ENCODE measurements at places on chromosomes 12 and 14.

GRCh38 chr14:78308079-78308478 lies 137.9 kb downstream of the NRXN3 start:
- no peak for DNase-seq

DNA sequence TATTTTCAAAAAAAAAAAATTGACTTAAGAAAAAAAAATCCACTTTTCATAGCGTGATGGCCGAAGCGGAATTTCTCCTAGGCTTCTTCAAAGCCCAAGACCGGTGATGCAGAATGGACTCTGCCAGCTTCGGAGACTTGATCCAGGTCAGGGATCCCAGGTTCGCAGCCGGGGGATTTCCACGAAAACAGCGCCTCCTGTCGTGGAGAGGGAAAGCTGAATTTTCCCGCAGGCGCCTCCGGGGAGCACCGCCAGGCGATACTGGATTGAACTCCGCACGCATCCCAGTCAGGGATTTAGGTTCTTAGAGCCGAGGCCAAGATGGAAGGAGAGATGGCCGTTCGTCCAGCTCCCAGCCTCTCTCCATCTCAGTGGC lies 2.1 kb downstream of the TTC6 start:
- no peak for DNase-seq

DNA sequence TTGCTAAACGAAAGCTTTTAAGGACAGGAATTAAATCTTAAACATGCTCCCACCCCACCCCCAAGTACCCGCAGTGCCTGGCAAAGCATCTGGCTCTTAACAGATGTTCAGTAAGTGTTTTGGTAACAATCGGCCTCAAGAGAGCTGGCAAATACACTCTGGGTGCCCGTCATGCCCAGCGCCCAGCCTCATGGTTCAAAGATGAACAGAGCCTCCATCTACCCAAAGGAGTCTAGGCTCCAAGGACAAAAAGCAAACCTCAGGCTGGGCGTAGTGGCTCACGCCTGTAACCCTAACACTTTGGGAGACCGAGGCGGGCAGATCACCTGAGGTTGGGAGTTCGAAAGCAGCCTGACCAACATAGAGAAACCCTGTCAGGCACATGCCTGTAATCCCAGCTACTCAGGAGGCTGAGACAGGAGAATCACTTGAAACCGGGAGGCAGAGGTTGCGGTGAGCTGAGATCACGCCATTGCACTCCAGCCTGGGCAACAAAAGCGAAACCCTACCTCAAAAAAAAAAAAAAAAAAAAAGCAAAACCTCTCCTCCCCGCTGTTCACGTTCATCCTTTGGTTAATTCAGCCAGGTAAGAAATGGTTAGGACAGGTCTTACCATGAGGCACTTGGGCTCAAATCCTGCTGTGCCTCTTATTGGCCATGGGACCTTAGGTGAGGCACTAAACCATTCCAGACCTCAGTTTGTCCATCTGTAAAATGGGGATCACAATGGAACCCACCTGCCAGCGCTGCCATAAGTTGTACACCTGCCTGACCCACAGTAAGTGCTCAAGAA lies 151.3 kb downstream of the BCL11B start:
- DNase-seq, result no peak

DNA sequence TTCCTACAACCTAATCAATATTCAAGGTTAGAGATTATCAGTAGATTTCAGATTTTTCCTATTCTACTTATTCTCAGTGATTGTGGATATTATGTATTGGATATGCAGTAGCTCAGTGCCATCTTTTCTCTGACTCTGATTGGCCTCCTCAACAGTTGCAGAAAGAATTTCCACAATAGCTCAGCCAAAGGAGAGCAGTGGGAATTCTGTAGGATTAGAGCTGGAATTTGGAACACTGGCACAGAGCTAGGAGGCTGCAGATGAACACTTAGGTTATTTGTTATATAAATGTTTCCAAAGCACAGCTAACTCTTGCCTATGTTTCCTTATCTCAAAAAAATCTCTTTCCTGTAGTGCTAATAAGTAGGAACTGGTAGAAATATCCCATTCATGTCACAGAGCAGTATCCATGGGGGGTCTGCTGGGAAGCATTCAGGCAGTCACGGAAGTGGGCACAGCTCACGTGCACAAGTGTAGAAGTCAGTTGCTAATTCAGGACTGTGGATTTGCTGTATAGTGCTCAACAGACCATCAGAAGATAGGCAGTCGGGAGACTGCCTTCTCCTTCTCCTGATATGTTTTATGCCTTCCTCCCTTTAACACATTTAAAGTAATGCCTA lies 116.2 kb upstream of the TMEM260 start:
- DNase-seq, result no peak

GRCh38 chr14:94355191-94355794 lies 32.2 kb upstream of the SERPINA6 start:
- DNase-seq, result peak; percentile 42

- no peak for DNase-seq
Observed at GRCh38 chr12:128026696-128027574, 240.0 kb upstream of the TMEM132C start.

- DNase-seq, result peak; percentile 10
Observed at GRCh38 chr14:29016050-29016900, 249.7 kb downstream of the FOXG1 start.

- no peak for DNase-seq
Observed at GRCh38 chr14:100733152-100733850, 6.6 kb downstream of the DLK1 start.

DNA sequence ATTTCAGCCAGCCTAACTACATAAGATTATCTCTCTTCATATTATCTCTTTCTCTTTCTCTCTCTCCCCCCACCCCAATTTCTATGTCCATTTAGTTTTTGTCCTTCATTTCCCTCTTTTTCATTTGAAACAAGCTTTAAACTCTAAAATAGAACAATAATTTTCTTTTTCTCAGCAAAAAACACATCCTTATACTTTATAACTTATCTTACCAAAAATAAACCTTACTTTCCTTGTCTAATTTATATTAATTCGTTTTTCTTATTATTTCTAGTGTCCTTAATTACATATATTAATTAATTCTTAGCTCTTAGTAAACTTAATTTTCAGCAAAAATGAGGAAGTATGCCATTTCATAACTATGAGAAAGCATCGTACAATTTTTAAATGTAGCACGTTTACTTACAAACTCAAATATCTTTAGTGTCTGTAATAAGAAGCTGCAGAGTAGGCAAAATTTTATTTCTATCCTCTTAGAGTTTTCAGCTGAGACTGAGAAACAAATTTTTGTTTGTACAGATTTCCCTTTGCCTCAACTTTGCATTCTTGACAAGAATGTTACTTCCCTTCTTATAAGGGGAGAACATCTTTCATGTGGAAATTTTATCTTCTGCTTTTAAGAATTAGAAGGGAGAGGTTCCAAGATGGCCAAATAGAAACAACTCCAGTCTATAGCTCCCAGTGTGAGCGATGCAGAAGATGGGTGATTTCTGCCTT lies 65.1 kb upstream of the ST8SIA1 start:
- no peak for DNase-seq

DNA sequence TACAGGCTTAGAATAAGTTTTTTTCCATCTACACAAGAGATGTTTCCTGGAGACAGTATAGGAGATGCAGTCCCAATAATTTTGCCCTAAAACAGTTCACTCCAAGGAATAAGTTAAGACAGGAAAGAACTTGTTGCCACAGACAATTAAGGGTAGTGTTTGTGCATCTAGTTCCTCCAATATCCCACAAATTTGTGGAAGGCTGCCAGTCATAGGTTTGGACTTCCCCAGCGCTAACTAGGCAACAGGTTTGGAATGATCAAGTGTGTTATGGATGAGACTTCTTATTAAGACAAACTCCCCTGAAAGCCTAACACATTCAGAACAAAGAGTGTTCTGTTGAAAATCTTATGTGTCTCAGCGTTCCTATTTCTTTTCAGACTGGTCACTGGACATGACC lies 611.0 kb downstream of the CCER1 start:
- DNase-seq, result no peak

DNA sequence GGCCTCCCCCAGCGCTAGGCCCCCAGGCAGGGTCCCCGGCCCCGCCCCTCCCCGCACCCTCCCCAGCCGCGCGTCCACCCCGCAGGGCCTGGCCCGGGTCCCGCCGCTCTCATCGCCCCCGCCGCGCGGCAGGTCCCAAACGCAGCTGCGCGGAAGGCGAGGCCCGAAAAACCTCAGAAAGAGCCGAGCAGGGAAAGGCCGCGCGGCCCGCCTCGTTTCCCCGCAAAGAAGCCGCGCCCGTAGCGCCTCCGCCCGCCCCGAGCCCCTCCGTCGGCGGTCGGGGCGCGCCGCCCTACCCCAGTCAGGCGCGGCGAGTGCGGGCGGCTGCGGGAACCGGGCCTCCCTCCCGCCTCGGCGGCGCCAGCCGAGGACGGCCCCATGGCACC lies 324 bp downstream of the POLE start:
- no peak for DNase-seq

- DNase-seq, result no peak
Observed at GRCh38 chr14:51547260-51547659, 104.5 kb upstream of the FRMD6 start.

DNA sequence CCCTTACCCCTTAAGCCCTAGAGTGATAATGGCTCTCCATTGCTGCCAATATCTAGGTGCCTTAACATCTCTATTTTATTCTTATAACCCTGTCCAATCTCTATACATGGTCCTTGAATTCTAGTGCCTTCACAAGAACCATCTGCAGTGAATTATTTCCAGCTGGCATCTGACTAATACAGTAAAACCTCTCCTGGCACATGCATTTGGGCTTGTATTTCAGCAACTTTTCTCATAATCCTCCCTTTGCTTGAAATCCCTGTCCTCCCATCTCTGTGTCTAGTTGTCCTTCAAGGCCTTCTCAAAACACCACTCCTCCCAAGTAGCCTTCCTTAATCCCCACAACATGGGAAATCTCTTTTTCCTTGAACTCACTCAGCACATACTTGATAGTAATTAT lies 14.2 kb upstream of the HMGA2 start:
- DNase-seq, result no peak

- no peak for DNase-seq
Observed at GRCh38 chr14:58633831-58634230, 3.9 kb upstream of the DACT1 start.

DNA sequence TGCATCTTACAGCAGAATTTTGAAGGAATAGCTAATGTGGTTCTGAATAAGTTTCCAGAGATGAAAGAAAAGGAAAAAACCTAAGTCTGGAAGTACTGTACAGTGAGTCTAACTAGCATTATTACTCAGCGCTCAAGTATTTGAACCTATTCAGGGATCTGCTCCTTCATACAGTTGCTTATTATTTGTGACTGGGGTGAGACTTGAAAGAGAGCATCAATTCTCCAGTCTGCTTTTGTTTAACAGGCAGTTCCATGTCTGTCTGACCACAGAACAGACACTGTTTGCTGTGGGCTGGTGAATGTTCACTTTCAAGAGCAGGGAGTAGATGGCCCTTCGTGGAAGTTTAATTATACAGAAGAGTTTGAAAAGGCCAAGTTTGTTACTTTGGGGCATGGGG lies 9.3 kb downstream of the ETV6 start:
- DNase-seq, result no peak

- DNase-seq, result peak; percentile 67
Observed at GRCh38 chr12:1927751-1928351, 9.4 kb upstream of the CACNA2D4 start.

- DNase-seq, result no peak
Observed at GRCh38 chr12:449203-449602, 10.5 kb upstream of the B4GALNT3 start.

DNA sequence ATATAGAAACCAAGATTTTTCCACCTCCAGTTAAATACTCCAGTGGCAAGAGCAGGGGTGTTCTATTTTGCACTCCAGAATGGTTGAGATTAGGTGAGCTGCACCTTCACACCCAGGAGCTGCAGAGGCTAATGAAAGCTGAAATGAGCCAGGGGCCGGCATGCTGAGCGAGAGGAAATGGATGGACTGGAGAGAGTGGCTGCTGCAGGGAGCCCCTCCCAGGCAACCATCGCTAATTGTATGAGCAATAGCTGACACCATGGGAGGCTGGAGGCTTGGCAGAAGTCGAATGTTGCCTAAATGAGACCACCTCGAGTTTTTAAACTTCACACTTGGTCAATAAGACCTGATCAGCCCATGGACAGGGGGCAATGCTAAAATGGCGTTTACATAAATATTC lies 301.8 kb upstream of the TMPO start:
- DNase-seq, result no peak

DNA sequence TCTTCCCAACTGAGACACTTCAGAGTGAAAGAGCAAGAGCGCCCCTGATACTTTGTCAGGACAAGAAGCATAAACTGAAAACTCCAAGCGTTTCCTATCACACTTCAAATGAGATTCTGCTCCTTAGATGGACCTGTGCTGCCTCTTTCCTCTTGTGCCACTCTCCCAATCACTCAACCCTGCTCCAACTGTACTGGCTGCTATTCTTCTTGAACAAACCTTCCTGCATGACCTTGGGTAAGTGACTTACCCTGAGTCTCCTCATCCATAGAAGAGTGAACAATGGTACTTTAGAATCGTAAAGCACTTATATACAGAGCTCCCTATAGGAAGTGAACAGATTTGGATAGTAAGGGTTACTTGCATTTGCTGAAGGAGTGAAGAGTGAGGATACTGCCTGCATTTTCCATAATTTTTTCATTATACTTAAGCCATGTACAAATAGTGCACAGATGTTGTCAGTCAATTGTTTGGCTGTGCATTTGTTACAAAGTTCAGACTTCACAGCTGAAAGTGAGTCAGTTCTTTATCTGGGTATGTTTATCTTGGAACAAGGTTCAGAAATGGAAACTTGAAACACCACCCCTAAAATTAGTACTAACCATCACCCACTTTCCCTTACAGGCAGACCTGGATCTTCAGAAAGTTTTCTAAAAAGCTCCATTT lies 10.8 kb downstream of the MTERF2 start:
- no peak for DNase-seq

GRCh38 chr12:57518920-57519795 lies 1.2 kb downstream of the DDIT3 start:
- DNase-seq, result no peak

GRCh38 chr14:106662936-106663550 lies 1136.7 kb downstream of the TMEM121 start:
- no peak for DNase-seq

GRCh38 chr14:92549859-92550230 lies 36.3 kb downstream of the RIN3 start:
- no peak for DNase-seq

DNA sequence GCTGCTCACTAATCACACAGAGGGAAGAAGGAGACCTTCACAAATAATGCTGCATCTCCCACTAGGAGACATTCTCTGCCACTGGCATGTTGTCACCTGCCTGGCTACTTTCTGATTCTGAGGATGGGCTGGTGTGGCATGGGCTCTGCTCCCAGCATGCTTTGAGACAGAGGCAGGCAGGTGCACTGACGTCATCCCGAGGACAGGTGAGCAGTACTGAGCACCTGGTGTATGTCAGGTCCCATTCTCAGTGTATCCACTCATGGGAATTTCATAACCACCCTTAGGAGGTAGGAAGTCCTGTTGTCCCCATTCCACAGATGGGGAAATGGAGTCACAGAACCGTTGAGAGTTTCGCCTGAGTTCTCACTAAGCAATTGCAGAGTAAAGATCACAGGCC lies 597.9 kb downstream of the VRK1 start:
- no peak for DNase-seq

DNA sequence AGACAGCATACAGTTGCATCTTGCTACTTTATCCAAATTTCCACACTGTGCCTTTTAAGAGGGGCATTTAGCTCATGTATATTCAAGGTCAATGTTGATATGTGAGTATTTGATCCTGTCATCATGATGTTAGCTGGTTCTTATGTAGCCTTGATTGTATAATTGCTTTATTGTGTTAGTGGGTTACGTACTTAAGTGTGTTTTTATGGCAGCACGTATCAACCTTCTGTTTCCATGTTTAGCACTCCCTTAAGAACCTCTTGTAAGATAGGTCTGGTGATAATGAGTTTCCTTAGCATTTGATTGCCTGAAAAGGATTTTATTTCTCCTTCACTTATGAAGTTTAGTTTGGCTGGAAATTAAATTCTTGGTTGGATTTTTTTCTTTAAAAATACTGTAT lies 445.2 kb downstream of the NAV3 start:
- no peak for DNase-seq
